ENCODE measurements at places on chromosomes 1 and 21.

GRCh38 chr1:12472798-12473551, 145.0 kb downstream of the DHRS3 start:
- no peak for DNase-seq

GRCh38 chr1:239308701-239309333, 77.6 kb upstream of the CHRM3 start:
- DNase-seq, result peak; percentile 52

DNA sequence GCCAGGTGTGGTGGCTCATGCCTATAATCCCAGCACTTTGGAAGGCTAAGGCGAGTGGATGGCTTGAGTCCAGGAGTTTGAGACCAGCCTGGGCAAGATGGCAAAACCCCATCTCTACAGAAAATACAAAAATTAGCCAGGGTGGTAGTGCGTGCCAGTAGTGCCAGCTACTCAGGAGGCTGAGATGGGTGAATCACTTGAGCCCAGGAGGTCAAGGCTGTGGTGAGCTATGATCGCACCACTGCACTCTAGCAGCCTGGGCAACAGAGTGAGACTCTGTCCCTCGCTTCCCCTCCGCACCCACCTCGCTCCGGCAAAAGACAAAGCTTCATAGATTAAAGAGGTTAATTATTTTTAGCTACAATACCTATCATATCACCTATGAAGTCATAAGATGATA, 100.0 kb downstream of the HHAT start:
- no peak for DNase-seq

DNA sequence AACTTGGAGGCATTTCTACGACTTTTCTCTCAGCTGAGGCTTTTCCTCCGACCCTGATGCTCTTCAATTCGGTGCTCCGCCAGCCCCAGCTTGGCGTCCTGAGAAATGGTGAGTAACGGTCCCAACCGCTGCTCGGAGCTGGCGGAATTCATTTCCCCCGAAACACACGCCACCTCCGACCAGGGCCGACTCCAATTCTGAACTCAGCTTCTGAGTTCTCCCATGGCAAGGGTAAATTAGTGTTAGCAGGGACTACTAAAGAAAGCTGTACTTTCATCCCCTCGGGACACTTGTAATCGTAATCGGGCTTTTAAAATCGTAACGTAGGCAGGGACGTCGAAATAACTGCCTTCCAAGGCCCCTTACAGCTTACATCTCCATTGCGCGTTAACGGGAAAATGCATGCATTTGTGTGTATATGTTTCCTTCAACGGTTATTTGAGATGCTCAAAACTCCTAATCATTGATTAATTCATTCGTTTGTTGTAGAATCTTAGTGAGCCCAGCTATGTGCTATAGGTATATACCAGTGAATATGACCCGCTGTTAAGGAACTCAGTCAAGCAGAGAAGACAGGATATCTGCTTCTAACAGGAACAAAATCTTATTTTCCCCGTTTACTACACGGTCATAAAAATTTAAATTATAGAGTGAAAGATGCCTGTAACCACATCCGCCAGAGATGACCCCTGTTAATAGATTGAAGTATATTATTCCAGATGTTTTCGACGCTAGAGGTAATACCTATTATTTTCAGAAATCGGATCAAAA, 472 bp downstream of the DTL start:
- no peak for DNase-seq

DNA sequence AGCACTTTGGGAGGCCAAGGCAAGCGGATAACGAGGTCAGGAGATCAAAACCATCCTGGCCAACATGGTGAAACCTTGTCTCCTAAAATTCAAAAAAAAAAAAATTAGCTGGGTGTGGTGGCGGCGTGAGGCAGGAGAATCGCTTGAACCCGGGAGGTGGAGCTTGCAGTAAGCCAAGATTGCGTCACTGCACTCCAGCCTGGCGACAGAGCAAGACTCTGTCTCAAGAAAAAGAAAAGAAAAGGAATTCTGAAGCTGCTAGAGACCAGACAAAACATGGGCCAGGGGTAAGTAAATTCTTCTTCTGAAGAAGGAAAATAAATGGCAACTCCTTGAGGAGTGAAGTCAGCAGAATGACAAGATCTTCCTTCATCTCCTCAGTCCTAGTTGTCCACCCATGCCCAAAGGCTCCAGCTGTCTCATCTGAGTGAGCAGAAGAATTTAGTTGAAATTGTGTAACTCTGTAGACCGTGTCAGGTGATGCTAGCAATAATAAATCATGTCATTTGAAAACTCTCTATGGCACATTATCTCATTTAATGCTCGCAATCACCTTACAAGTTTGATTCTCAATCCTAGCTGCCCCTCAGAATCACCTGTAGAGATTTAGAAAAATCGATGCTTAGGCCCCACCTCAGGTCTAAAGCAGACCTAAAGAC, 14.3 kb downstream of the PDZK1 start:
- DNase-seq, result no peak

DNA sequence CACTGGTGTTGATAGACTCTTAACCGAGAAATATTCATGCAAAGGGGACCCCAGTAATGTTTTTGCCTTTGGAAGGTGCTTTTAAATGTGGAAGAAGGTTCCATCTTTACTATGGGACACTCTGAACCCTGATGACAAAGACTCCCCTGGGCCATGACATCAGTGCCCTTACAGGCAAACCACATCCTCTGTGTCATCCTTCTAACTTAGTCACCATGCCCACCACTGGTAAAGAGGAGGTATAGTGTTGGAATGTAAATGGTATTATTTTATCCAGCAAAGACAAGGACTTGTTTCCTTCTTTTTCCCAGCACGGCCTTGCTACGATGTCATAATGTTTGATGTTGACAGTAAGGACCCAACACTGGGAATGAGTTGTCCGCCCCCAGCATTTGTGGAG, 12.6 kb downstream of the METTL13 start:
- DNase-seq, result no peak

DNA sequence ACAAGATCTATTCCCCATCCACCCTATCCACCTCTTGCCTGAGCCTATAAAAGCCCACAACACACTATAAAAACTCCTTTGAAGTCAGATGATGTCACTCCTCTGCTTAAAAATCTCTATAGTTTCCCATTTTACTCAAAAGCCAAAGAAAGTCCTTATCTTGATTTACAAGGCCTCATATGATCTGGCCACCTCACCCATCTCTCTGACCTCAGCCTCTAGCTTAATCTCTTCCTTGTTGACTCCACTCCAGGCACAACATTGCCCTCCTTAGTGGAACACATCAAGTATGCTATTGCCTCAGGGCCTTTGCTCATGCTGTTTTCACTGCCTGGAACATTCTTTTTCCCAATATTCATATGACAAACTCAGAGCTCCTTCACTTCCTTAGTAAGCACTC, 33.3 kb downstream of the ZNF281 start:
- DNase-seq, result no peak

DNA sequence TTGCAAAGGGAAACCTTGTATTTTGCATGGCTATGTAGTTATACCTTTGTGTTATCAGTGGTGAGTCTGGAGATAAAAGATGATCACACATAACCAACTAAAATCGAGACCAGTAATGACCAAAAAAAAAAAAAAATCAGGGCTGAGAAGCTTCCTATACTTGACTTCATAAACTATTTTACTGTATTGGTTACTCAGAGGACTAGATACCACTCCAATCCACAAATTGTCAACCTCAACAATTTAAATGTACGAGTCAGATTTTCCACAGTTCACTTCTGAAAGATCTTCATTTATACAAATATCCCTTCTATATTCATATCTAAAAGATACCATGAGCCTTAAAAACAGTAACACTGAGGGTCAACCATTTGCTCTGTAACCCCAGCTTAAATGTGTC, 71.7 kb downstream of the NRIP1 start:
- DNase-seq, result no peak

- DNase-seq, result peak; percentile 59
Measured at GRCh38 chr1:9473032-9473807, 66.0 kb upstream of the SLC25A33 start.

DNA sequence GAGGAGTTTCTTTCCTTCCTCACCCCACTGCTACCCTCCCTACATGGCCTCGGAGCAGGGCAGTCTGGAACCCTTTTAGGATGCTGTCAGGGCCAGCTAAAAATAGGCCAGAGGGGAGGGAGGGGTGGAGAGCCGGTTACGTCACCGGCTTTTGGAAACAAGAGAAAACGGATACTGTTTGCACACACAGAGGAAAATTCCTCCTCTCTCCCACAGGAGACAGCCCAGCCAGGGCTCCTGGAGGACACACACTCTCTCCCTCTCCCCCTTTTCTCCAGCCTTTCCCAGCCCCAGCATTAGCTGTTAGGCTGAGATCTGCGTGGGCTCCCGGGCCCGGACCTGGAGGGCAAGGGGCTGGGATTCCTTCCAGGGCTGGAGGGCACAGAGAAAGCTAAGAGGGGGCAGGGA, 20.0 kb upstream of the ALDH4A1 start:
- DNase-seq, result peak; percentile 86

DNA sequence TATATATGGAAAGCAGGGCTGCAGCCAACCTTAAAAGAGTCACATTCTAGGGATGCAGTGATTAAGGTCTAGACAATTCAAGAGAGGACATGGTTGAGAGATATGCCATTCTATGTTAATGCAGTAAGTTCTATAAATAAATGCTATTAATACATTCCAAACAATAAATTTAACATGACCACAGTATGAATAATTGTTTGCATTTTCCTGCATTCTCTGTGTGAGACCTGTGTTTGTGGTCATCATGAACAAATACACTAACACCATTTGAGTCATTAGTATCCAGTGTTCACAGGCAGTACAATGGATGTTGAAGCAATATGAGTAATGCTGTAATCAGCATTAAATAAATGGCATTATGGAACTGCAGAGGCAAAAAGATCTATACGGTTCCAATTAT, 5.5 kb upstream of the ZRANB2 start:
- DNase-seq, result no peak

DNA sequence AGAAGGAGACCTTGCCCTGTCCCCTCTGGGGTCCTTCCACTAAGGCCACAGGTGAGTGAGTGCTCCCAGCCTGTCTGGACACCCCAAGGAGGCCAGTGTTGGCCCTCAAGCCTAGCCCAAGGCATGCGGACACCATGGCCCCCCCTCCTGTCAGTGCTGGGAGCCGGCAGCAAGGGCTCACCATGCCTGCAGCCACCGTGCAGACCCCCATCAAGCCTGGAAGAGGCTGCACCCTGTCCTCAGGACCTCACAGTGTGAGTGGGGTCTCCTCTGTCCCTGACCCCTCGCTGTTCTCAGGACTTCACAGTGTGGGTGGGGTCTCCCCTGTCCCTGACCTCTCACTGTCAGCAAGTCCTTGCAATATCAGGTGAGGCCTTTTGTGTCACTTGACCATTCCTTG, 33.2 kb upstream of the PRSS38 start:
- no peak for DNase-seq

DNA sequence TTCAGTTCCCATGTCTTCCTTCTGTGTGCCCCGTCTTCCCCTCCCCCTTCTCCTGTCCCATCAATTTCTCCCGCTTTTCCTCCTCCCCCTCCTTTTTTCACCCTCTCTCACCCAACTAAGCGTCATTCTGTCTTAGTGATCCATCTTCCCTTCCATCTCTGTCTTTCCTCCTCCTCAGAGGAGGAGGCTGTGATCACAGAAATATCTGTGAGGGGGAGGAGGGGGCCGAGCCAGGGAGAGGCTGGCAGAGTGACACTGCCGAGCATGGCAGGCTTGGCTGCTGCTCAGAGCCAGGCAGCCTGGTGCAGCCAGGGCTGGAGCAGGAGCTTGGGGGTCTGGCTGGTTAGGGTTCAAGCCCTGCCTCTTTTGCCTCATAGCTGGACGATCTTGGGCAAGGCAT, 7.6 kb downstream of the HTR6 start:
- no peak for DNase-seq

- DNase-seq, result peak; percentile 35
Measured at GRCh38 chr1:36520771-36521420, 38.2 kb upstream of the CSF3R start.

DNA sequence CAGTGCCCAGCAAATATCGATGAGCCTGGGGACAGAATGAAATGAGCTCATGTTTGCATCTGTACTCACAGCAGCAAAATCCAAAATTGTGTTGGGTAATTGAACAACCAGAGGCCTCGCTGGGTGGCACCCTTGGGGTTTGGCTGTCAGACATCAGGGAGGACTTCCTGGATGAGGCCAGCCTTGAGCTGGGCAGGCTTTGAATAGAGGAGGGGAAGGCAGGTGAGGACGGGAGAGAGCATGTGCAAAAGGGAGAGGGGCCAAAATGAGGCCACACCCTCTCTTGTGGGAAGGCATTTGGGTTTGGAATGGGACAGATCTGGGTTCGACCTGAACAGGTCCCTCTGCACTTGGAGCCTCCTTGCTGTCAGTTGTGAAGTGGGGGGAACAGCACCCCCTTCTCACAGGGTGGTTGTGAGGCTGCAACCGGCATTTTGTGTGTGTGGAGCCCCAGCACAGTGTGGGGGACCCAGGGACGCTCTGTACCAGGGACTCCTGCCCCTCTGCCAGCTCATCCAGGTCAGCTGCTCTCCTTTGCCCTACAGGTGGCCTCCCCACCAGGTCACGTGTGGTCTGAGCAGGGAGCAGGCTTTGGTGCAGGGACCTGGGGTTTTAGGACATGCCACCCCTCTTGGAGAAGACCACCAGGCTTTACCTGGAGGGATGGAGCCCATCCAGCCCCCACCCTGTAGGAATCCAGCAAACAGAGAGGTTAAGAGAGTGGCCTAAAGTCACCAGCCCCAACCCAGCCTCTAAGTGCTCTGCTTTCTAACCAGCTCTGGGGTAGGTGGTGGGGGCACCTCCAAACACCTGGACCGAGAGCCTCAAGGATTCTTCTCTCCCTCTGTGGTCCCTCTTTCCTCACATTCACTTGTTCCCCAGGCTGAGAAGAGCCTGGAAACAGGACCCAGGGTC, 521.8 kb downstream of the PTPRU start:
- DNase-seq, result no peak

DNA sequence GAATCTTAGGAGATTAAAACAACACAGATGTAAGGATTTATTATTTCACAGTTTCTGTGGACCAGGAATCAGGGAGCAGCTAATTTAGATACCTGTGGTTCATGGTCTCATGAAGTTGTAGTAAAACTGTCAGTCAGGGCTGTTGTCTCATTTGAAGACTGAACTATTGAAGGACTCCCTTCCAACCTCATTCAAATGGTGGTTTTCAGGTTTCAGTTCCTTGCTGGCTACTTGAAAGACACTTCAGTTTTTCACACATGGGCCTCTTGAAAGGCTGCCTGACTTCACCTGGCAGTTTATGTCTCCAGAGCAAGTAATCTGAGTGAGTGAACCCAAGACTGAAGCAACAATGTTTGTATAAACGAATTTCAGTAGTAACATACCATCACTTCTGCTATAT, 915.9 kb downstream of the PLA2G4A start:
- no peak for DNase-seq

DNA sequence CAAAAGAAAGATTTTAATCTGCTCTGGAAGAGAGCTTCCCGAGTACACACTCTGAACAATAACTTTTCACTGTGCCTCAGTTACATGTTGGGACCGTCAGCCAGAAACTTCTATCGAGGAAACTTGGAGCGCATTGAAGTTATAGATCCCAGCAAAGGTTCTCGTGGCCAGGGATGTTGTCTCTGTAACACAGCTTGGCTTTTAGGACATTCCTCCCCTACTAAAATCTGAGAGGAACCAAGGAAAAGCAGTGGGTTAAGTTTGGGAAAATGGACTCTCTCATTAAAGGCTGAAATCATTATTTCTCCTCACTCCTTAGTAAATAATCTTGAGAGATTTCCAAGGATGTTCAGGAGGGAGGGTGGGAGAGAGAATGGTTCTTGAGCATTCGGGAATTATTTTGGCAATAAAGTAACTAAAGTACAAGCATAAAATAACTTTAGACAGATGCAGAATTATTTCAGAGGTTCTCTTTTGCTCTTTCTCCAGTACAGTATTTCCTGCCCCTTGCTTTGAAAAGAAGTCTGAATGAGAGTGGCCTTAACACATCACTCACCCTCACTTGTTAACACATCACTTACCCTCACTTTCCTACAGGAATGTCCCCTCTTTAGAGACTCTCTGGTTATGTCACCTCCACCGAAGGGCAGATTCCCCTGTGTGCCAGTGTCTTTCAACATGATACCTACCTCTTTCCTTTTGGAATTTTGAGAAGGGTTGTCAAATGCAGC, 1.8 kb upstream of the NFIA start:
- DNase-seq, result peak; percentile 68

Data from eye (tissue), 1 donor.